Transverse colon (tissue), 4 donors: ENCODE measurements at places on chromosomes 3 and 15.
A peak's percentile ranks its signal among the peaks of the same experiment; 100 is the strongest.

- no peak for DNase-seq
Observed at GRCh38 chr3:129657261-129658046, 51.0 kb upstream of the PLXND1 start.

GRCh38 chr3:45795882-45796765 is at the start of gene SLC6A20:
Gene SLC6A20 (minus strand): TSS chr3:45796536. CDS start chr3:45796419, 117 bp downstream.
- DNase-seq = peak; percentile 58

DNA sequence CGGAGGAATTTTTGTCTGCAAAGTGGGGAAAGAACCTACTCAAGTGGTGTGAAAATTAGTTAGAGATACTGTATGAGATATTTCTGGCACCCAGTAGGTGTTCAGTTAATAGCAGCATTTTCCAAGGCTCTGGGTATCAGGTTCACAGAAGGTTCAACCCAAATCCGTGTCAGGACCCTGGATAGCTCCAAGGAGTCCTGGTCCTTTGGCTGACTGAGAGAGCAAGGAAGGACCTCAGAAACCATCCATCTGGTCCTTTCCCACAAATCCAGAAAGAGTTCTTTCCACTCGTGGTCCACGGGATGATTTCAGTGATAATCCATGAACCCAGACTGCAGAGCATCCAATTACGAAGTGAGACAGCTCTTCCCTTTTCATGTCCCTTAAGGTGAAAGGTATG is 51.4 kb downstream of the SLC6A11 start:
- no peak for DNase-seq

DNA sequence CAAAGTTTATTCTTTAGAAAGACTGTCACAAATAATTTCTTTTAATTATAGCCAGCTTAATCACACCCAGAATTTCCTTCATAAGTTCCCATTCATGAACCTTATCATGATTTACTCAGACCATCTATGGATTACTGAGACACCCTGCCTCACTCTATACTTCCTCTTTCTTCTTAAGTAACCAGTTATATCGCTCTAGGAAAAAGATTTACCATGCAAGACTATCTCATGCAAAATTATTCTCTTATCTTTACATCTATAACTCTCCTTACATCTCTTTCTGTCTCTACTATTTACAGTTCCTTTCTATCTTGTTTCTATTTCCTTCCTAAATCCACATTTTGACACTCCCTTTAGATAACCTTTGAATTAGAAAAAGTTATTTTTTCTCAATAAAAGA is 316.8 kb downstream of the POLQ start:
- no peak for DNase-seq

DNA sequence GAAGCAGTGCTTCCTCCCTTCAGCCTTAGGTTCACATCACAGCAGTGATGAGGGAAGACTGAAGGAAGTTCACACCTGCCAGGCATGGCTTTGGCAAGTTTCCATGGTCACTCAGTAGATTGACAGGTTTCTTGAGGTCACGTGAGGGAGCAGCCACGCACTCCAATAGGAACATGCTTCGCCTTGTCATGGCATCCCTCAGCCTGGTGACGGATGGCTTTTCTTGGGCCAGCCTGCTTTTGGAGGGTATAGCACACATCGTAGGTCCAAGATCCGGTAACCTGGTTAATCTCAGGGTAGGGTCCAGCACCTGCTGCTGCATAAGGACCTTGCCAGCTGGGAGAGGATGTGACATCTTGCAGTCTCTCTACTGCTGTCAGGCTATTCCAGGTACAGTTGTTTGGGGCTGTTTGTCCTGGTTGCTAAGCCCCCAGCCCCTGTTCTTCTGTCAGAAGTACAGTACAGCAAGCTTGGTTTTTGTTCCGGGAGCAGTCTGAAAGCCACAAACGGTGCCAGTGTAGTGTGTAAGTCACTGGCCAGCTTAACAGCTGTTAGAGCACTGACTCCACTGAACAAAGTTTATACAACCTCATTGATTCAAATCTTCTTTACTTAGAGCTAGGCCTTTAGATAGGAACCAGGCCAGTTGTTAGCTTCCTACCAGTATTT is 42.3 kb downstream of the PSMD6 start:
- DNase-seq = no peak

DNA sequence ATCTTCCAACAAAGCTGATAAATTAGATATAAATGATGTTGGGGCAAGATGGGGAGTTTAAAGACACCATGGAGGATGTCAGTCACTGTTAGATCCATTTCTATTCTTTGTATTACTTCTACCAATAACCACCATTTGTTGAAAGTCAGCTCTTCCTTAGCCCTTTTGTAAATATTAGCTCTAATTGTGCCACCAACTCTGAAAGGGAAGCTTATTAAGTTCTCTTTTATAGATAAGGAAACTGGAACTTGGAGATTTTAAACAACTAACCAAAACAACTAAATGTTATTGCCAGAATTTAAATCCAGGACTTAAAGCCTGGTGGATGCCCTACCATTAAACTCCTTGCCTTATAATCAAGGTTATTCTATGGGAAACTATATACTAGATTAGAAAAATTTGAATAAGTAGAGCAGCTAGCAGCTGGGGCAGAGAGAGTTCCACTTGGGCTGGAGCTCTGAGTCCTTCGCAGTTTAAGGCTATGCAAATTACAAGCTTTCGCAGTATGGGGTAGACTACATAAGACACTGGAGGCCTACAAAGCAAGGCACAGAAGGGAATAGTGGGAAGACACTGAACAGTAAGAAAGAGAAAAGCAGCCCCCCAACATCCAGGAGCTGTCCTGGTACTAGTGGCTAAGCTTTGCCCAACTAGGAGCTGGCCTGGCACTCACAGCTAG is 52.6 kb downstream of the TM4SF18 start:
- no peak for DNase-seq

DNA sequence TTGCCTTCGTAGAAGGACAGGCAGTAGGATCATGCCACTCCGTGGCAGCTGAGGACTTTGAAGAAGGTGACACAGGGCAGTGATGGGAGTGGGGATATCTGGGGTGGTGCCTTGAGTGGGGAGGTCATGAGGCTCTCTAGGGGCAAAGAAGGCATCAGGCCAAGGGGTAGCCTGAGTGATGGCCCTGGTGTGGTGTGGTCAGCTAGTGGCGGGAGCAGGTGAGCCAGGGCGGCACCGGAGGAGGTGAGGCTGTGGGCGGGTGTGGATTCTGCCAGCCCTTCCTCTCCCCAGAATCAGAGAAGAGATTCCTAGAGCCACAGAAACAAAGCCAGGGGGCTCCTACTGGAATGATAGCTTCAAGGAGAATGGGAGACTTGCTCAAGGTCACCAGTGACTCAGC is 18.4 kb downstream of the WNT7A start:
- DNase-seq = no peak
